ENCODE measurements at places on chromosomes 5 and 9.
A peak's percentile ranks its signal among the peaks of the same experiment; 100 is the strongest.

GRCh38 chr5:170597109-170597751, 93.4 kb downstream of the KCNIP1 start:
- no peak for DNase-seq

DNA sequence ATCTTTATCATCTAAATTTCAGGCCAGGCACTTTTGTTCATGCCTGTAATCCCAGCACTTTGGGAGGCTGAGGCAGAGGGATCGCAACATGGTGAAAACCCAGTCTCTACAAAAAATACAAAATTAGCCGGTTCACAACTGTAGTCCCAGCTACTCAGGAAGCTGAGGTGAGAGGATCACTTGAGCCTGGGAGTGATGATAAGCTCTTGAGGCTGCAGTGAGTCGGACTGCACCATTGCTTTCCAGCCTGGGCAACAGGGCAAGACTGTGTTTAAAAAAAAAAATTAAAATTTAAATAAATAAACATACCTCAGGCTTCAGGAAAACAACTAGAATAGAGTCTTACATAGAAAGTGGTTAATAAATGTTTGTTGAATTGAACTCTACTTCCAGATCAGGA, 147.4 kb downstream of the AGTPBP1 start:
- DNase-seq: no peak

- no peak for DNase-seq
Observed at GRCh38 chr9:8078641-8079140, 279.1 kb upstream of the DMAC1 start.

DNA sequence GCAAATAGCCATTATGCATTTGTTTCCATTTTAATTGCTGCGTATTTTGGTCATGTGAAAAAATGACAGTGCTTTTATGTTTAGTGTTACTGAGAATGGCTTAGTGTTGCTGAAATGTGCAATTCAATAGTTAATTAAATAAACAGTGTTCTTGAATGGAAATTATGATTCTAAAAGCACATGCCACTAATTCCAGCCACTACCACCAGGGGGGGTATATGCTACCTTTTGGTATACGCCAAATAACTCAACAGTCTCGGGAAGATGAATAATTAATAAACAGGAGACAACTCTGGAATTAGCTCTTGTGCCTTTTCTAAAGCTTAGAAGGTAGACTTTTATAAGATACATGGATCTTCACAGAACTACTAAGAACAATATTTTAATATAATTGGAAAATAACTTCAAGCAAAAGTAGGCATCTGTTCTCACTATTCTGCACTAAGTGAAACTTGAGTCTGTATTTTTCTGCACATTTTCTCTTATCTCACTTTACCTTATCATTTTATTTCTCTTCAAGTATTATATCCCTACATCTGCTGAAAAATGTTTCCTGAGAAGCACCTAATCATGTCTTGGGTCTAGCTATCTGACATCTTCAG, 83.5 kb upstream of the MINAR2 start:
- peak; percentile 51 for DNase-seq

GRCh38 chr9:87515006-87515405, 17.3 kb downstream of the DAPK1 start:
- no peak for DNase-seq

All from WTC11 (cell line).